Stimulated activated CD4-positive, alpha-beta T cell treated with anti-CD3 and anti-CD28 coated beads, Interleukin-1b, Interleukin-23, amount 100 ng/mL, for 48 hours (primary cell): ENCODE measurements at places on chromosomes 5 and 9.

- no peak for DNase-seq
These were observed 33.0 kb downstream of the EGFLAM start for GRCh38 chr5:38291355-38291754.

DNA sequence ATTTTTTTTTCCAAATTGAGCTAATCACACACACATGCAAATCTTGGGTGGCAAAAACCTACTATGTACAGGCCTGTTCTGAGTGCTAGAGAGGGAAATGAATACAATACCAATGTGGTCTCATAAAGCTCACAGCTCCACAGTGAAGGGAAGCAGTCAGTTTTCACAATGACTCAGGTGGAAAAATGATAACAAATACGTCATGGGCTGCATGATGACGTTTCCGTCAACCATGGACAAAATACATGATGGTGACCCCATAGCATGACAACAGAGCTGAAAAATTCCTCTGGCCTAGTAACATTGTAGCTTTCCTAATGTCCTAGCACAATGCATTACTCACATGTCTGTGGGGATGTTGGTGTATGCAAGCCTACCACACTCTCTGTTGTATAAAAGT is 252.5 kb downstream of the TRIM32 start:
- no peak for DNase-seq

GRCh38 chr9:15178631-15179030 is 128.4 kb downstream of the TTC39B start:
- no peak for DNase-seq

GRCh38 chr5:82384034-82384750 is 106.0 kb upstream of the RPS23 start:
- DNase-seq: no peak

DNA sequence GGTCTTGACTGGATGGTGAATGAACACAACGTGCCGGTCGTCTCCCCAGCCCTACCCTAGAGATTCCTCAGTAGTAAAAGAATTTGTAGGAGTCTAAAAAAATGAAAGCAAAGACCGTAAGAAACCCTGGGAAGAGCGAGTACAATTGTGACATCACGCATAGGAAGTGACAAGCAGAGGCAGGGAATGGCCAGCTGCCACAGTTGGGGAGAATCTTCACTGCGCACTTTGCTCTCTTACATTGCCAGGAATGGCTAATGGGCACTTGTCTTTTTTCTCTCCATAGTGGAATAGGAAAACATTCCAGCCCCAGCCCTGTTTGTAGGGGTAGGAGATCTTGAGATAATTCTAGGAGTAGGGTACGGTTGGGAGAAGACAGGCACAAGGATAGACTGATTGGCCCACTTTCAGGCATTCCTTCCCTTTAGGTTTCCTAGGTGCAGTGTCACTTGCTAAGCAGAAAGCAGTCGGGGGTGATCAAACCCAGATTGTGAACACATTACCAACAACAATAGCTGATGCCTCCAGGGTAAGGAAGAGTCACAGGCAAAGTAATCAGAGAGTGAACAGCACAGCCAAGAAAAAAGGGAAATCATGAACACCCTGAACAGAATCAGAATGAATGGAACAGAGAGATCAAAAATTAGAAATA is 302.7 kb downstream of the MAN2A1 start:
- no peak for DNase-seq

DNA sequence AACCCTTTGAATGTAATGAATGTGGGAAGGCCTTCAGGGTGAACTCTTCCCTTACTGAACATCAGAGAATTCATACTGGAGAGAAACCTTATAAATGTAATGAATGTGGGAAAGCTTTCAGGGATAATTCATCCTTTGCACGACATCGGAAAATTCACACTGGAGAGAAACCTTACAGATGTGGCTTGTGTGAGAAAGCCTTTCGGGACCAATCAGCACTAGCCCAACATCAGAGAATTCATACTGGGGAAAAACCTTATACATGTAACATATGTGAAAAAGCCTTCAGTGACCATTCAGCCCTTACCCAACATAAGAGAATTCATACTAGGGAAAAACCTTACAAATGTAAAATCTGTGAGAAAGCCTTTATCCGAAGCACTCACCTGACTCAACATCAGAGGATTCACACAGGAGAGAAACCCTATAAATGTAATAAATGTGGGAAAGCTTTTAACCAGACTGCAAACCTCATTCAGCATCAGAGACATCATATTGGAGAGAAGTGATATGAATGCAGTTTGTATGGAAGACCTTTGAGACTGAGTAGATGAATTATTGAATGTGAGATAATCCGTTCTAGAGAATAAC is 24.6 kb downstream of the ZNF454 start:
- DNase-seq: no peak

GRCh38 chr5:8005416-8005815 is 136.5 kb downstream of the MTRR start:
- no peak for DNase-seq

DNA sequence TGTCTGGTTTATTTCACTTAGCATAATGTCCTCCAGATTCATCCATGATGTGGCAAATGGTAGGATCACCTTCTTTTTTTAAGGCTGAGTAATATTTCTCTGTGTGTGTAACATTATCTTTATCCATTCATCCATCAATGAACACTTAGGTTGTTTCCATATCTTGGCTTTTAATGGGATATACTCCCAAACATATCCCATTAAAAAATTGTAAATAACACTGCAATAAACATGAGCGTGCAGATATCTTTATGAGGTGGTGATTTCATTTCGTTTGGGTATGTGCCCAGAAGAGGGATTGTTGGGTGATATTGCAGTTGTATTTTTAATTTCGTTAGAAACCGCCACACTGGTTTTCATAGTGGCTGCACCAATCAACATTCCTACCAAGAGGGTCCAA is 36.2 kb upstream of the UGCG start:
- DNase-seq: no peak

- no peak for DNase-seq
These were observed 30.9 kb upstream of the SLC46A2 start for GRCh38 chr9:112921549-112921948.

- no peak for DNase-seq
These were observed 13.6 kb downstream of the ROPN1L start for GRCh38 chr5:10455277-10455670.

DNA sequence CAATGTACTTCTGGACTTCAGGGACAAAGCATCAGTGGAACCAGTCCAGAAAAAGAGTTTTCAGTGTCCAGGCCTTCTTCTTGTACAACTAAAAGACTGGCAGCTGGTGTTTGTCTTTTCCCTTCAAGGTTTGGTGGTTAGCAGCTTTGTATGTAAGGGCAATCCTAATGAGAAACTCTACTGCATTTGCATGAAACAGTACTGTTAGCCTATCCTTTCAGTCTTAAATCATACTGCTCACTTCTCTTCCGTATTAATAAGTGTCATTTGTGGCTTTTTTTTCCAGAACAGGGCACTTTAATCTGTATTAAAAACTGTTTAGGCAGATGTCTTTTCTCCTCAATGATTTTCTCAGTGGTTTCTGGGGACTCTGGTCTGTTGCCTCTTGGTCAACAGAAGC is 48.9 kb downstream of the FAM174A start:
- no peak for DNase-seq

DNA sequence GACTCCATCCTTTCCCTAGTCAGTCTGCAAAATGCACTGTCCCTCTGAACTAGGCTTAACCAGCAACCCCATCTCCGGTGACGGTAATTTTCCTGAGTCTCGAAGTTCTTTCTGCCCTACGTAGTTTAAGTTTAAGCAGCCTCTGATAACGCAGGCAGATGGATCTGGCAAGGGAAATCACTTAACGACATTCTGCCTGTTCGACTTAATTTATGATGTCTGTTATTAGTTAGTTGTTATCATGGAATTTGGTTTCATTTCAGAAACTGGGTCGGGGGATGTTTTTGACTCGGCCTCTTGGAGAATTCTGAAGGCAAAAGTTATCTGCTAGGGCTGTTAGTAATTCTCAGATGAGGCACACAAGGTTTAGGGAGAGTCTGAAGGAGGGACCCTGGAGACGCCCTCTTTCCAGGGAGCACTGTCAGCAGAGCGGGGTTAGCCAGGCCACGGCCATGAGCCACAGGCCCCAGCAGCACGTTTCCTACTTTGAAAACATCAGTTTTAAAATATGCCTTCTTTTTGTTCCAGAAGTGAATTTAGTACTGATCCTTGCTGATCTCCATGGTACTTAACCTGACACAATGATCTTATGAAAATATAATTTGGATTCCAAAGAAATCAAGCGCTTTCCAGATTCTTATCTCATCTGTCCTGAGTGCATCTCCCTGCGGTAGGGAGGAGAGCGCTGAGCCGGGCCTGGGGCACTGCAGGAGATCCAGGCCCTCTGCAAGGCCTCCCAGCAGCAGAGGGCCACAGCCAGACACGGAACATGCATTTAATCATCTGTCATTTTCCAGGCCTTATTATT is 171.0 kb upstream of the OTULINL start:
- DNase-seq: no peak

DNA sequence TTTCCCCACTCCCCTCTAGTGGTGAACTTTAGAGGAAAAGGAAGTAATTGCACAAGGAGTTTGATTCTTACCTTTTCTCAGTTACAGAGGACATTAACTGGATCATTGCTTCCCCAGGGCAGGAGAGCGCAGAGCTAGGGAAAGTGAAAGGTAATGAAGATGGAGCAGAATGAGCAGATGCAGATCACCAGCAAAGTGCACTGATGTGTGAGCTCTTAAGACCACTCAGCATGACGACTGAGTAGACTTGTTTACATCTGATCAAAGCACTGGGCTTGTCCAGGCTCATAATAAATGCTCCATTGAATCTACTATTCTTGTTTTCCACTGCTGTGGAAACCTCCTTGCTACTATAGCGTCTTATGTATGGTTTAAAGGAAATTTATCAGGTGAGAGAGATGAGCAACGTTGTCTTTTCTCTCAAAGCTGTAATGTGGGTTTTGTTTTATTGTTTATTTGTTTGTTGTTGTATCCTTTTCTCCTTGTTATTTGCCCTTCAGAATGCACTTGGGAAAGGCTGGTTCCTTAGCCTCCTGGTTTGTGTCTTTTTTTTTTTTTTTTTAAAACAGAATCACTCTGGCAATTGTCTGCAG is 25.3 kb downstream of the SLC22A5 start:
- DNase-seq: no peak

DNA sequence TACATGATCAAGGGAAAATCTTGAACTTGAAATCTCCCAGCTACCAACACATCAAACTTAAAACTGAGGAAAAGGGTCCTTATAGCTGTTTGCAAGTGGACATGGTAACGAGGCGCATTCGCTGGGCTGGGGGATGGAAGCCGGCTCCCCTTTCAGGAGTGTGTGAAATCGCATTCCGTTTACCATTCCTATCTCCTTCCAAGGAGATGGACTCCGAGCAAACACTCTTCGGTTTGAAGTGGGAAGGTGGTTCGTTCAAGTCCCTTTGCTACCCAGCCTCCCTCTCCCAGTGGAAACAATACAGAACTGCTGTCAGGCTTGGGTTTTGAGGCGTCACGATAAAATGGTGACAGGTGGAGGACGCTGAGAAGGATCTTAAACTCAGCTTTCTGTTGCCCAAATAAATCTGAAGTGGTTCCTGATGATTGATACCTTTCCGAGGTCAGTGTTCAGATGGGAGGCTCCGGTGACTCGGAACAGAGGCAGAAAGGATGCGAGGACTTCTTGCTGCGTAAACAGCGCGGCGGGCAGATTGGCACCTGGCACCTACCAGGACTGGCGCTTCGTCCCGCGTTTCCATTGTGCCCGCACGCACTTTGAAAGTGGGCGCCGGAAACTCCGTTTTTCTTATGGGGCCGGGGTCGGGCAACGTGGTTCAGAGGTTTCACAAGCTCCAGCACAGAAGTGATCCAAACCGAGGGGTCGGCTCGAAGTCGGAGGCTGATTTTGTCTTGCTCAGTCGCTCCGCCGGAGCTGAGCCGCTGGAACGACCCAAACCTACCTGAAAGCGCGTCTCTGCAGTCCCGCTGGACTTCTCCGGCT is 7.0 kb downstream of the MSX2 start:
- DNase-seq: no peak

DNA sequence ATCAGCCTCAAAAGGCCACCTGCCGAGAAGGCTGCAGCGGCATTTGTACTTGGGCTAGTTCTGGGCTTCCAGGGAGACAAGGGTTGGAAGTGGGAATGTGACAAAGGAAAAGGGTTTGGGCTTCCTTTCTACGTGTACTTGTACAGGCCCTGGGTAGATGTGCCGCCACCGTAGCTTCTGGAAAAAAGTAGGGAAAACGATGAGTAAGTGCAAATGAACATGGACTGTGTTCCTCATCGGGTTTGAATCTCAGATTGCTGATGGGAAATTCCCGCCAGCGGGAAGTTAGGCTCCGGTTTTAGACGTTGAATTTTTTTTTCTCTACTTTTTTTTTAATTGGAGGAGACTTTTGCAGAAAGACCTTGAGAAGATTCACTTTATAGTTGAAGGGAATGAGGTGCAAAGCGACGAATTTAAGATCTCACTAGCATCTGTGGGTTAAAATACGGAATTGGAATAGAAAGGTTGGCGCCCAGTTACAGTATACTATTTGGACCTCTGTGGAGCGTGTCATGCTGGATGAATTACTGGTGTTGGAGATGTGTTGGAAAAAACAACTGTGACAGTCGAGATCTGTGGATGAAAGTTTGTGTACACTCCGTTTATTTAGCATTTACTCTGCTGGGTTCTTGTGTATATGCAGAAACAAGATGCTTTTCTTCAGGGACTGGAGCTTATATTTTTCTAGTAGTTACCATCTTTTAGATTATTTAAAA is 1.2 kb downstream of the G3BP1 start:
- no peak for DNase-seq

GRCh38 chr9:114472765-114473446 is 32.4 kb downstream of the WHRN start:
- no peak for DNase-seq

GRCh38 chr5:82421119-82421518 is 143.0 kb upstream of the RPS23 start:
- no peak for DNase-seq

DNA sequence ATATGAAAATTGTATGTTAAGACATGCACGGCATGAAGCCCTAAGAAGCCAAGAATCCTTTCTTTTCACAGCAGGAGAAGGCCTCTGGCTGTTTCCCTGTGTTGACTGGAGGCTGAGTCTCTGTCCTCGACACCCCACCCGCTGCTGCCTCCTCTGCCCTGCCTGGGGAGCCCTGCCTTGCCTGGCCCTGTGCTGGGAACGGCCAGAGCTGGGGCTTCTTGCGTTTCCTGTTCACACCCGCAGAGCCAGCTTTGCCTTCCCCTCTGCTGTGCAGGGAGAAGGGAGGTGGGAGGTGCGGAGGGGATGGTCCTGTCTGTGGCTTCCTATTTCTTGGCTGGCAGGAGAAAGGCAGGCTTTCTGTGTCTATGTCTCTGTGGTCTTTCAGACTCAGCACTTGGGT is 6.9 kb upstream of the GMCL2 start:
- DNase-seq: no peak
